ENCODE measurements at places on chromosomes 4 and X. TPM values are rescaled to one million over a fixed set of nuclear protein-coding genes. Genes with fewer than 3 reads are reported as not detected.

The FAM13A gene
- 14.1 TPM for total RNA-seq

The SLC4A4 gene
- total RNA-seq = 1.5 TPM

The TMEM164 gene
- 8.1 TPM for total RNA-seq

The TCEAL6 gene
- total RNA-seq = not detected

The RAB9B gene
- total RNA-seq = under 0.01 TPM

The ITM2A gene
- under 0.01 TPM for total RNA-seq

The PNMA6A gene
- total RNA-seq = 1.8 TPM

The MAGEA12 gene
- not detected for total RNA-seq

The BMPR1B gene
- total RNA-seq = under 0.01 TPM

The NPY1R gene
- not detected for total RNA-seq

The ATP2B3 gene
- total RNA-seq = not detected

The IBSP gene
- total RNA-seq = not detected

The ZNF711 gene
- 1.6 TPM for total RNA-seq

The PSAPL1 gene
- total RNA-seq = not detected

The LDB2 gene
- 3.9 TPM for total RNA-seq

The DDX53 gene
- not detected for total RNA-seq

The SLC6A14 gene
- not detected for total RNA-seq

The TRPC3 gene
- 3.9 TPM for total RNA-seq

The RHOXF1 gene
- not detected for total RNA-seq

The ANK2 gene
- total RNA-seq = 5.7 TPM

The XK gene
- 0.15 TPM for total RNA-seq

The TMEM150C gene
- total RNA-seq = 0.34 TPM

The F8 gene
- total RNA-seq = 1.0 TPM

The CTAG2 gene
- 2.7 TPM for total RNA-seq

The CD38 gene
- total RNA-seq = under 0.01 TPM

The PDGFC gene
- total RNA-seq = 37.5 TPM

The CLDN22 gene
- total RNA-seq = not detected

The IL1RAPL1 gene
- total RNA-seq = 0.45 TPM

The FGA gene
- not detected for total RNA-seq

The PRKG2 gene
- total RNA-seq = 1.0 TPM

The TMPRSS11F gene
- total RNA-seq = not detected

The PSMD10 gene
- total RNA-seq = 51.0 TPM

The NDUFC1 gene
- total RNA-seq = 52.8 TPM

The SCOC gene
- 36.0 TPM for total RNA-seq

The PDE6B gene
- 2.5 TPM for total RNA-seq

The SGMS2 gene
- 43.1 TPM for total RNA-seq

The SHISA3 gene
- total RNA-seq = 2.7 TPM

The SH2D1A gene
- total RNA-seq = not detected

The ANKRD50 gene
- 6.7 TPM for total RNA-seq

The SLC9B1 gene
- total RNA-seq = not detected

All from bronchus fibroblast of lung (primary cell).